Smooth muscle cell of trachea (primary cell): ENCODE measurements at places on chromosomes 13 and 19. TPM values are rescaled to one million over a fixed set of nuclear protein-coding genes. Genes with fewer than 3 reads are reported as not detected.

The RTBDN gene
- not detected in 2 replicates for total RNA-seq

The ZNF792 gene
- total RNA-seq = 5.1 and 5.2 TPM in 2 replicates

The CCDC169 gene
- 4.1 and 6.7 TPM in 2 replicates for total RNA-seq

The NLRP4 gene
- total RNA-seq = not detected in 2 replicates

The ZSCAN4 gene
- not detected in 2 replicates for total RNA-seq

The CARD8 gene
- 12.9 and 20.4 TPM in 2 replicates for total RNA-seq

The ZNF563 gene
- 4.1 and 4.8 TPM in 2 replicates for total RNA-seq

The SULT2B1 gene
- total RNA-seq = not detected in 2 replicates

The ETV2 gene
- 0.17 and 0.44 TPM in 2 replicates for total RNA-seq

The KHSRP gene
- 106 and 130 TPM in 2 replicates for total RNA-seq

The ADM5 gene
- 0.44 and 0.83 TPM in 2 replicates for total RNA-seq

The SHANK1 gene
- total RNA-seq = 7.3 and 8.6 TPM in 2 replicates

The TYROBP gene
- total RNA-seq = 0.33 TPM in 1 of 2 replicates, not detected in the other

The MBD3L2 gene
- total RNA-seq = not detected in 2 replicates

The FCHO1 gene
- total RNA-seq = 0.29 and 0.83 TPM in 2 replicates

The PLIN5 gene
- total RNA-seq = not detected in 2 replicates

The CASP14 gene
- total RNA-seq = not detected in 2 replicates

The ZNF835 gene
- total RNA-seq = 0.15 and 1.2 TPM in 2 replicates

The CLEC4M gene
- not detected in 2 replicates for total RNA-seq

The KLK11 gene
- not detected in 2 replicates for total RNA-seq
